ENCODE measurements at places on chromosomes 6 and 20.

- DNase-seq, result no peak
Observed at GRCh38 chr6:43086022-43086658, 10.0 kb downstream of the PTK7 start.

- no peak for DNase-seq
Observed at GRCh38 chr6:106739387-106739786, 110.0 kb downstream of the QRSL1 start.

- DNase-seq, result no peak
Observed at GRCh38 chr6:14035071-14035847, 82.3 kb upstream of the CD83 start.

- DNase-seq, result no peak
Observed at GRCh38 chr6:34866509-34866908, 21.3 kb downstream of the TAF11 start.

GRCh38 chr6:15662326-15663129, at the start of gene DTNBP1:
TSS of gene DTNBP1 (minus strand) at chr6:15663028. CDS start at chr6:15662869, 159 bp downstream.
- DNase-seq, result peak; percentile 64

- DNase-seq, result no peak
Observed at GRCh38 chr6:63529498-63529897, 42.8 kb upstream of the LOC128125822 start.

- no peak for DNase-seq
Observed at GRCh38 chr6:13538084-13538483, 36.3 kb upstream of the SIRT5 start.

DNA sequence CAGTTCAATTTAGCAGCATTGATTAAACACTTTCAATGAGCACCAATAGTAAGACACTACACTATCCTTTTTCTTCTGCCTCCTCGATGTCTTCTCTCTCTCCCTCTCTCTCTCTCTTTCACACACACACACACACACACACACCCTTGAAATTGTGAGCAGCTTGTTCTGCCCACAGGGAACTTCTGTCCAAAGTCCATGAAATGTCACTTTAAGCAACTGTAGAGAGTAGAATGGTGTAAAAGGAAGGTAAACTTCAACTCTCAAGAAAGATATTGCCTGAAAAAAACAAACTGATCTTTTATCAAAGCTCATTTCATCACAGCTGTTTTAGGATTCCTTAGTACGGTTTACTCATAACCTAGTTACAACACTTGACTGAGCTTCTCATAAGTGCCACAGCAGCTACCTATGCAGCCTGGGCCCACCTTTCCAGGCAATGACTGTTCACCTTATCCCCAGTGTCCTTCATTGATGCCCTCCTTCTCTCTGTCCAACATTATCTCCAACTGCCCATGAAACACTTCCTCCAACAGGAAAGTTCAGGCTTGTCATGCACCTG, 107.0 kb downstream of the TNFRSF21 start:
- DNase-seq, result no peak

GRCh38 chr20:60268491-60268890, 310.3 kb downstream of the CDH26 start:
- no peak for DNase-seq

- no peak for DNase-seq
Observed at GRCh38 chr20:44946271-44946852, 13.8 kb downstream of the TOMM34 start.

GRCh38 chr6:129251669-129252376, 368.9 kb downstream of the LAMA2 start:
- DNase-seq, result peak; percentile 1

GRCh38 chr20:38110525-38111178, 54.4 kb downstream of the TGM2 start:
- DNase-seq, result no peak

GRCh38 chr6:41680182-41680965, 42.1 kb downstream of the MDFI start:
- no peak for DNase-seq

GRCh38 chr20:43987531-43987930, 72.9 kb downstream of the TOX2 start:
- no peak for DNase-seq

GRCh38 chr6:106727480-106728149, 98.2 kb downstream of the QRSL1 start:
- DNase-seq, result no peak

- DNase-seq, result no peak
Observed at GRCh38 chr6:6569096-6569810, 19.3 kb upstream of the LY86 start.

Measured in stimulated activated CD8-positive, alpha-beta memory T cell treated with anti-CD3 and anti-CD28 coated beads, Interleukin-12 subunit alpha, Interleukin-12 subunit beta, amount 100 ng/mL, for 1 hour (primary cell).